Right ventricle myocardium inferior (tissue), 1 donor: ENCODE measurements at places on chromosomes 6 and 20. TPM values are rescaled to one million over a fixed set of nuclear protein-coding genes. Genes with fewer than 3 reads are reported as not detected.

CRISP3 gene
- not detected for total RNA-seq

RAB23 gene
- total RNA-seq = 12.0 TPM

ZNF165 gene
- total RNA-seq = 0.35 TPM

MICB gene
- total RNA-seq = 1.5 TPM

FAM217A gene
- total RNA-seq = not detected

KIFC1 gene
- 1.3 TPM for total RNA-seq

ETV7 gene
- 0.38 TPM for total RNA-seq

POU5F1 gene
- 0.51 TPM for total RNA-seq

KDM1B gene
- 13.0 TPM for total RNA-seq

ULBP3 gene
- total RNA-seq = 1.4 TPM

DEF6 gene
- total RNA-seq = 2.8 TPM

SLC4A11 gene
- total RNA-seq = 0.14 TPM

FRS3 gene
- 5.1 TPM for total RNA-seq

ADGRF4 gene
- total RNA-seq = not detected

KLHDC3 gene
- 145 TPM for total RNA-seq

GATA5 gene
- total RNA-seq = 1.7 TPM

GRCh38 chr20:9054176-9054575 is 14.7 kb upstream of the PLCB4 start:
- DNase-seq = no peak

DNA sequence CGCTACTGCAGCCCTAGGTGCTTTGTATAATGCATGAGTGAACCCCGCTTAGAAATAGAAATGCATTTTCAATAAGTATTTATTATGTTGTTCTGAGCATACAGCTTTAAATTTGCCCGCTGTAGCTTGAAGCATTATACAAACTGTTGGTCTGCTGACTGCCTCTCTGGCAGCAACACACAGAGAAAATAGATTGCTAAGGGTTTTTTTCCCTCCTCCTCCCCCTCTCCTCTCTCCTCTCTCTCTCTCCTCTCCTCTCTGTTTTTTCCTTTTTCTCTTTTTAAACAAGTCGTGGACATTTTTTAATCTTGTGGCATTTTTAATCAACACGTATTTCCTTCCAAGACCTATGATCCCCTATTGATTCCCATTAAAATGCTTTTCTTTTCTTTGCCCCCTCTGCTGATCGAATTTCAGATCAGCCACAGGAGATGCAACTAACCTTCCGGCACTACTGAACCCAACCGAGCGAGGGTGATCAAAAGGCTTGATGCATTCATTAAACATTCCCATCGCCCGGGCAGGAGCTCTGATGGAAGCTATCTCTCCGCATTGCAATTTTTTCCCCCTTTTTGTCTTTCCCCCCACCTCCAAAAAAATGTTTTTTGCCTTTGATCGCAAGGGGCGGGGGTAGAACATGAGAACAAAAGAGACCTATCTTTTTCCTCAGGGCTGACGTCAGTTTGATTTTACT is 90.7 kb upstream of the ARID1B start:
- DNase-seq = no peak

- DNase-seq = peak; percentile 88
Observed at GRCh38 chr20:35307666-35308653, 15.7 kb upstream of the FAM83C start.

GRCh38 chr6:117600008-117600743 is 2.1 kb downstream of the GOPC start:
- DNase-seq = no peak

GRCh38 chr20:63153254-63154221 is 62.4 kb downstream of the YTHDF1 start:
- DNase-seq = no peak

DNA sequence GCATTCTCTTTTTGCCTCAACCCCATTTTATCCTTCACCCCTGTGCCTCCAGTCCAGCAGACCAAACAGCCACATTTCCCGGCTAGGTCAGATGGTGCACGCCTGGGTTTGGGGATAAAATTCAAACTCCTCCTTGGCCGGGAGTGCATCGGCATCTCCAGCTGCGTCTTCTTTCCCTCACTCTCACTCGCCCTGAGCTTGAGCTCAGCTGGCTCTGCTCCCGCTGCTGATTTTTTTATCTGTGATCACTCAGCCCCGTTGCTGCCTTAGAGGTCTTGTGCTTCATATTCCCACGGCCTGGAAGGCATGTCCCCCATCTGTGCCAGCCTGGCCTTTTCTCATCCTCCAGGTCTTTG is 6.8 kb upstream of the EZR start:
- DNase-seq = no peak

GRCh38 chr6:132511831-132512220 is 1.1 kb downstream of the STX7 start:
- peak; percentile 9 for DNase-seq

DNA sequence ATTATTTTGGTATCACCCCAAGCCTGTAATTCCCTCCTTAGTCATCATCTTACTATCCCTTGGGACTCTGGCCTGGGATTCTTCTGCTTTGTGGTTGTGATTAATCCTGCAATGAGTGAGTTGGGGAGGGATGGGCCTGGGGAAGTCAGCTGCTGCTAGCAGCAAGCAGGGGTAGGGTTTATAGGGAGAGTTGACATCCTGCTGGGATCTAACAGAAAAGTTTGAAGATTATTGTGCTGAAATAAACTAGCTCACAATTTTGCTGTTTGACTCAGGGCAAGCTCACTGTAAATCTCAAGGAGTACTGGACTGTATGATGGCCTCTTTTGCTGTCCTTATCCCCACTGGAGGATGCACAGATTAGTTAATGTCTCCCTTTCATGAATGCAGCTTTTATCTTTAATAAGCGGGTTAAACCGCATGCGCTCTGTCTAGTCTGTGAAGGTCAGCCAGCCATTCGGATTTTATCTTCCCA is 83.4 kb downstream of the JARID2 start:
- no peak for DNase-seq

- no peak for DNase-seq
Observed at GRCh38 chr6:89402776-89403175, 9.3 kb downstream of the RRAGD start.

- DNase-seq = no peak
Observed at GRCh38 chr6:46134216-46134615, 4.4 kb downstream of the ENPP4 start.

DNA sequence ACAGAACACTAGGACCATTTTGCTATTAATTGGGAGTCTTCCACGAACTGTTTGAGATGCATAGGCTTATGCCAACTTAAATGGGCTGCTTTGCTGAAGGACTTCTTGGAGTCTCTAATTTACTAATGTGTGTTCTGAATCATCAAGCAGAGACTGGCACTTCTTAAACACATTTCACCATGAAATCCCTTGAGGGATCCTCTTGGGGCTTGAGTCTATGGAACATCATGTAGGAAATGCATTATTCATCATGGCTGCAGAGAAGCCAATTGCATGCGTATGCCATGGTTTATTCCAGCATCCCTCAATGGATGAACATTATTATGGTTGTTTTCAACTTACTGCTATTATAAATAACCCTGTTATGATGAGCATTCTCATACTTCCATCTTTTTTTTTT is 73.4 kb downstream of the FGD2 start:
- DNase-seq = no peak

GRCh38 chr6:98203170-98203806 is 631.1 kb upstream of the POU3F2 start:
- no peak for DNase-seq

DNA sequence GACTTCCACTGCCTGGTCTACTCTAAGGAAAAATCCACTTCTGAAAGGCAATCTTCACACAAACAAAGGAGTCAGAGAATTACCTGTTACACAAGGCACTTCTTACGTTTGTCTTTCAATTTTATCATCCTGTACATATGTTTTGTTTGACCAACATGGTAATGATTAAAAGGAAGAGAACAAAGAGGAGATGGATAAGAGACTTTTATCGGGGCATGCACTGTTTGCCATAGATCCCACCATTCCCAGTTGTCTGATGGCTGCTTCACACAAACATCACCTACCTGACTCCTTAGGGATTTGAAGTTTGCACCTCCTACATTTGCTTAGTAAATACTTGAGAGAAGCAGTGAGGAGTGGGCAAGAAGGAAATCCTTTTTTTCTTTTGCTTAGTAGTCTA is 87.1 kb downstream of the BFSP1 start:
- DNase-seq = no peak

- no peak for DNase-seq
Observed at GRCh38 chr6:131400779-131401496, 172.1 kb upstream of the ARG1 start.

GRCh38 chr20:14879020-14879697 is 541.7 kb upstream of the FLRT3 start:
- no peak for DNase-seq
